ENCODE measurements at places on chromosomes 7 and 10.

- no peak for DNase-seq
Measured at GRCh38 chr7:935874-936385, 18.6 kb downstream of the ADAP1 start.

GRCh38 chr7:22124941-22125340 is 179.2 kb upstream of the CDCA7L start:
- no peak for DNase-seq

GRCh38 chr7:12731775-12732174 is 44.3 kb downstream of the ARL4A start:
- DNase-seq: no peak

DNA sequence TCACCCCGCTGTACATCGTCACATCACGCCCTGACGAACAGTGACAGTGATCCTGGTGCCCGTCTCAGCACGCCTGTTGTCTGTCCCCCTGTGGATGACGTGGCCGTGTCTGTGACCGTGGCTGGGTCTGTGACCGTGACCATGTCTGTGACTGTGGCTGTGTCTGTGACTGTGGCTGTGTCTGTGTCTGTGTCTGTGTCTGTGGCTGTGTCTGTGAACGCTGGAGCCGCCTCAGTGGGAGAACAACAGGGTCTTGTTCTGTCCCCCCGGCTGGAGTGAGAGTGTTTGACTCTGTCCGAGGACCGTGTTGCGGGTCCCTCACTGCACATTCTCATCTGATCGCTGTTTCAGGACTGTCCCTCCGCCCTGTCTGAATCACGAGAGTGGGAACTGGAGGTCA is 202.2 kb downstream of the TCERG1L start:
- DNase-seq: no peak

DNA sequence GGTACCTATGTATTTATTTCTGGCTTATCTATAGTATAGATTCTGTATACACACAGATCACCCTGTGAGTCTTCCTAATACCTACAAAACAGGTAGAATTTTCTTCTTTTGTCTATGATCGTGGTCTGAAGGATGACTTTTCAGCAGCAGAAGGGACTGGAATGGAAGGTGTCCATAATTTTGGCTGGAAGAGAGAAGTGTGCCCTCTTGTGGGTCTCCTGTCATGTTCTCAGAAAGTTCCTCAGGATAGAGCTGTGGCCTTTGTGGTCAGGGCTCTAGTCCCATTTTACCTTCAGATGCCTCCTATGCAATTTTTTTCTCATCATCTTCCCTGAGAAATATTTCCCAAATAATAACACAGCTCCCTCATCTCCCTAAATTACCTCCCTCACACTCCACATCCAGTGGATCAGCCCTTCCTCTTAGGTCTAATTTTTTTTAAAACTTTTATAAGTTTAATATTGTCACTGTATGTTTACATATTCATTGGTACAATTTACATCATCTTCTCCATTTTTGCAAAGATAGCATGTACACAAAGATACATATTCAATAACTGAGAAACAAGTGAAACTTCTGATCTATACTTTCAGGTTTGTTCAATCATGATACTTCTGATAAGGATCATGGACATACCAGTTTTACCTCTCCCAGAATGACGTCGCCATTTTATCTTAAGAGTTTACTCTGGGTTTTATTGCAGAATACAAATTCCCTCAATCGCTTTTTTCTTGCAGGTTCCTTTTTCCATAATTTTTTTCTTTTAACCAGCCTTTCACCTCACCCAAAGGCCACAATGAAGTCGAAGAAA is 112.7 kb downstream of the REEP3 start:
- peak; percentile 28 for DNase-seq

DNA sequence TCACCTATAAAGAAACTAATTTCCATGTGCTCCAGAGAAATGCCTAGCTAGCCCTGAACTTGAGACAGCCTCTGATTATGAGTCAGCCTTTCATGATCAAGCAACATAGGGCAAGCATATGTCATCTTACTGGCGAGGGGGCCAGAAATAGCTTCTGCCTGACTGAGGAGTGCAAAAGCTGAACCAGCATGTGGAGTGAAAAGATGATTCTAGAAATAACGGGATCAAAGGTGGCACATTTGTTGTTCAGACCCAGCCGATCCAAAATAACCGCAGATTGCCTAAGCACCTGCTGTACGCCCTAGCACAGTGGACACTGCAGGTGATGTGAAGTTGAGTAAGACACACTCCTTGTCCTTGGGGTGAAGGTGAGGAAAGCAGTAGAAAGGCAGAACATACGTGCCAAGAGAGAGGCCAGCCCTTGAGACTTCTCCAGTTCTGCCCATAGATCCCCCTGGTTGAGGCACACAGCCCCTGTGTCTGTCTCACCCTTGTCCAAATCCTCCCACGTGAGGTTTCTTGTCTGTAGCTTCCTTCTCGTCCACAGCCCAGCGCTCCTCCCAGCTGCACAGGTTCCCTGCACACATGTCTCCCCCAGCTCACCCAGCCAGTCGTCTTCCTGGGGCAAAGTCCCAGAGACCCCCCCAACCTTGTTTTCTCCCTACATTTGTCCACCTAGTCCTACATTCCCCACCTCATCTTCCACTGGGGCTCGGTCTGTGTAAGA is 2.8 kb upstream of the BCL7B start:
- DNase-seq: no peak

- DNase-seq: no peak
Measured at GRCh38 chr7:87147500-87147899, 4.8 kb upstream of the DMTF1 start.

- DNase-seq: no peak
Measured at GRCh38 chr10:88073682-88074081, 210.3 kb downstream of the PTEN start.

DNA sequence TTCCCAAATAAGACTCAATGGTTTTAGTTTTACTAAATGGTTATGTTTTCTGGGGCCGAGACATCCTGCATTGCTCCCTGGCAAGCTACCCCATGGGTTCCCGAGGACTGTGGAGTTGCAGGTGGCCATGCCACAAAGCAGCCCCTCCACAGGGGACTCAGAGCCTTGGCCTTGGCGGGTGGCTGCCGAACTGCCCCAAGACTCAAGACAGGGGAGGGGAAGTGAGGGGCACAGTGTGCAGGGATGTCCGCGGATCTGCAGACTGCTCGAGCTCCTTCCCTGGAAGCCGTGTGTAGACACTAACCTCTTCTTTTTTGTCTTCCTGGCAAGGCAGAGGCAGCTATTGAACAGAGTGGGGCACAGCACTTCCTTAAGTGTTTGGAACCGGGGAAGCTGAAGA is 154.6 kb downstream of the EBF3 start:
- no peak for DNase-seq

DNA sequence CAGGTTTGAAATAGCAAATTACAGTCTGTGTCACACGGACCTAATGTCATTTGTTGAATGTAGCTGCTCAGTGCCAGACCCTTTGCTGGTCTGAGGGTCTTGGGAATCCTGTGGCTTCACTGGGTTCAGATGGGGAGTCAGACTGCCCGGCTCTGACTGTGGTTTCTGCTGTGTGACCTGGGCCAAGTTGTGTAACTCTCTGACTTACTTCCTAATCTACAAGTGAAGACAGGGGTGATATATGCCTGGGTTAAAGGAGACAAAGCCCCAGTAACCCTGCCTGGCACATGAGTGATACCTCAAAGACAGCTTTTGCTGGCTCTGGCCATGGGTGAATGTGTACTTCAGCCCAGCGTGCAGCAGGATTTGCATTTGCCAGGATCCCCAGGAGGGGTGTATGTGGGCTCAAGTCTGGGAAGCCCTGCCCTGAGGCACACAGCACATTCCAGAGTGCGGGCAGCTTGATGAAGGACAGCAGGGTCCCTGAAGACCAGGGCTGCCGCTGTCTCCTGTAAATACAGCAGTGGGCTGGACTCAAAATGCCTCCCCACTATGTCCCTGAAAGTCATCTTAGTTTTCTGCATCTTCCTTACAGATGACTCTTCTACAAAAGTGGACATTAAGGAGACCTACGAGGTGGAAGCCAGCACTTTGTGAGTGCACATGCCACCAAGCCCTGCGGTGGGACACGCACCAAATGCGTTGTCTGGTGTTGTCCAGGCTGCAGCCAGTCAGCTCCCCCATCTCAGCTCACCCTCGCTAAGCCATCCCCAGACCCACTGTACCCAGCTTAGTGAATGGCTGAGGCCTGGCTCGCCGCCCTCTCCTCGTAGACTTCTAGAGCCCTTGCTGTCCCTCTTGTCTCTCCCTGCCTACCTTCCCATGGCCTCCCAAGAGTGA is 16.4 kb downstream of the NACAD start:
- DNase-seq: no peak

GRCh38 chr7:72710983-72711382 is 117.0 kb downstream of the TYW1B start:
- DNase-seq: no peak

GRCh38 chr10:79059859-79060379 is 8.8 kb upstream of the ZMIZ1 start:
- no peak for DNase-seq

GRCh38 chr7:21656796-21657195 is 114.0 kb downstream of the DNAH11 start:
- no peak for DNase-seq

DNA sequence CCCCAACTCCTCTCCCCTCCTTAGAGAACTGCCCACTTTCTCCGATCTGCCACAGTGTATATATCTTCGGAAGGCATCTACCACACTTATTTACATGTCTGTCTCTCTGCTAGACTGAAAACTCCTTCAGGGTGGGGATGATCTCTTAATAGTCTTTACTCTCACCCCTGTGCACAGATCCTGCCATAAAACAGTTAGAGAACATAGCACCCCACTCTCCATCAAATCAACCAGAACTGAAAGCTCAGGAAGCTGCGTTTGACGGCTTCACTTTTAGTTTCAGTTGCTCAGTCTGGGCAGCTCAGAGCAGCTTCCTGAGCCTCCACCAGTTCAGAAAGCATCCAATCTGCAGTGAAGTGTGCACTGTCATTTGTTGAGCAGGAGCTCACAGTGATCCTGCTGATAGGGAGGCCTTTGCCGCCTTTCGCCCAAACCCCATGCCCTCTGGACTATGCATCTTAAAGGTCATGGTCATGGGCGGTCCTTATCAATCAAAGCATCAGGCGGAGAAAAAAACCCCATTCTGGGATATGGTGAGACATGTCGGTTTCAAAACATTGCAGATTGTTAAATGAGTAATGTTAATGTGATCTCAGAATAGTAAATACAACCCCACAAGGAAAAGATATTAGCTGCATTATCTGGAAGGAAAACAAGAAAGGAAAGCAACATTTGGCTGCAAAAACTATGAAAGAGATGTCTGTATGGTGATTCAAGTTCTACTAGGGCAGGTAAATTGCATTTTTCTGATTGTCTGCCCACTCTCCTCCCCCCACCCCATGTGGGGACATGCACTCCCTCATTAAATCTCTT is 167.1 kb upstream of the ADO start:
- no peak for DNase-seq

DNA sequence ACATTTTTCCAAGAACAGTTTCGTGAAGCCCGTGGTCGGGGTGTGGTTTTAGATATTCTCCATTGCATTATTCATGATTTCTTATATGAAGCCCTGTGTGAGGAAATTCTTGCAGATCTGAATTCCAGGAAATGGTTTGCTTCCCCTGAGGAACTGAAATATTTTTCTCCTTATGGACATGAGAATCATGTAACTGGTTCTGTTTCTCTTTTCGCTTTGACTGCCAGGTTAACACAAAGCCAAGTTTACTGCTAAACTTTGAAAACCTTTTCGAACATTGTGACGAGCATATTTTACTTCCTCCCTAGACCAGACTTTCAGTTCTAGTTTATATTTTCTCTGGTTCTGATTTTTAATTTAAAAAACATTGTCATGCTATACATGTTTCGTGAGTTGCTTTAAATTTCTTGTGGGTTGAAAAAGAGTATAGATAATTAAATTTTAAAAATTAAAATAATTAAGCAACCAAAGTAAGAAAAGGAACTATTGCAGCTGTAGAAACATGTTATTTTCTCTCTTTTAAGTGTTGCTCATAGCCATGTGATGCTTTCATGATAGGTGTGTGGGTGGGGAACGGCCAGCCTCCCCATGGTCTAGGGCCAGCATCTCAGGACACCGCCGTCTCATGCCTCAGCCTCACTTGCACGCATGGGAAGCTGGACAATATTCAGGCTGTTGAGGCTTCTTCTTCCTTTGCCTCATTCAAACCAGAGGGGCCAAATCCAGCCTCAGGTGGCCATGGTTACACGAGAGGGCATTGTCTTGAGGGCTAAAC is 97.1 kb downstream of the CREB5 start:
- peak; percentile 18 for DNase-seq

- no peak for DNase-seq
Measured at GRCh38 chr7:29063236-29063635, 83.1 kb downstream of the CPVL start.

DNA sequence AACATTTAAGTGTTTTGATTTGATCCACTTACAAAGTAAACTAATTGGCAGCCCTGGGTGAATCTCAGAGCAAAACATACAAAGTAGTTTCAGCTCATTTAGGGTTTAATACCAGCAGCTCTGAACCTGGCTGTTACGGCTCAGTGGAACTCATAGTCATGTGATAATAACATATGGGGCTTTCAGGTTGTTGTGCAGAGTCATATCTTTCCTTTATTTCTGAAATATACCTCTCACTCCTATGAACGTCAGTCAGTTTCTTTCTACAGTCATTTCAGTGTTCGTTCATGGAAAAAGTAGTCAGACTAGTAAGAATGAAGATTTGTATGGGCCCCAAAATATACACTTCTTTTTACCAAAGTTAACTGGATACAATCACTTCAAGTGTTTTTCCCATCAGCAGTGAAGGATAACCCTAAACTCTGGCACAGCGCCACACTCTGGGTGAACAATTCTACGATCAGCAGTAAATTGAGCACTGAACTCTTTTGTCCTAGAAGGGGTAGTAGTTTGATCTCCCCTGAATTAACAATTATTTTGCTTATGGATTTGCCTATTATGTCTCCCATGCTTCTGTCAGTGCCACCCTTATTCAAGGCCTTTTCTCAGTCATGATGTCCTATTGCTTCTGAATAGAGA is 218.6 kb downstream of the THSD7A start:
- peak; percentile 19 for DNase-seq

DNA sequence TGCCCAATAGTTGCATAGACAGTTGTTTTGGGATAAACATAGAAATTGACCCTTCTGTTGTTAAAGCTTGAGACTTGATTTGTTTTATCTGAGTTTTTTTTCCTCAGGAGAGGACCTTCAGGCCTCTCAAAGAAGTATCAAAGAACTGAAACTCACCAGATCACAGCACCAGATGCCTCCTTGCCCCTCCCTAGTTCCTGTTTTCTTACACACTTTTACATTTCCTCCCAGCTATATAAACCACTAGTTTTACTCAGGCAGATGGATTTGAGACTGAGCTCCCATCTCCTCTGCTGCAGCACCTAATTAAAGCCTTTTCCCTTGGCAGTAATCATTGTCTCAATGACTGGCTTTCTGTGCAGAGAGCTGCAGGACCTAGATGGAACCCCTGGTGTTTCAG is 150.6 kb upstream of the NRG3 start:
- DNase-seq: no peak

Data from neural progenitor cell (in vitro differentiated cells).